AG09309 (cell line): ENCODE measurements at places on chromosomes 2 and 18.

DNA sequence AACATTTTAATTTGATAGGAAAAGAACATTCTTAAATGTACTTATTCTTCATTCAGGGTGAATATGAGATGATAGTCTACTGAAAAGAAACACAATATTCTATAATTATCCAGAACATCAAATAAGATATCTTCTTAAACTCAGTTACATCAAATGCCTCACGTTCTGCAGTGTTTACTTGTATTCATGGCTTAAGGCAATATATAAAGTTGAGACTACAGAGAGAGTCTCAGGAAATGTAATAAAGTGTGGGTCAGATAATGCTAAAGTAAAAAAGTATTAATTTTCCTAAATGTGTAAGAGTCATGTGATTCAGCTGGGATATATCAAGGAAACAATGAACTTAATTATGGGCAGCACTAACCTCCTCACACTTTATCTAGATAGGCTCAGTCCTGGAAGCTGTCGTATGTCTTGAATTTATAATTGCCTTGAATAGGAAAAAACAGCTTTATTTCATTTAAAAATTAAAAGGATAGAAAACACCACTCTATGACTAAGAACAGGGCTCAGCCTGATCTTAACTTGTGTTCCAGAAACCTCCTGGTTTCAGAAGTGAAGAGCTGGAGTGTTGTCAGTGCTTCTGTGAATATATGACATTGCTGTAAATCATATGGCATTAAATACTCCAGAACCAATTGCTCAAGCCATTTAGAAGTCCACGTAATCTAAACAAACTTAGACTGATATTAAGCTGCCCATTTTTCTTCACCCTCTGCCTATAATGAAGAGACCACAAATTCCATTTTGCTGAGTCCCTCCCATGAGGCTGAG, 240.2 kb downstream of the FSIP2 start:
- peak; percentile 14 for DNase-seq

DNA sequence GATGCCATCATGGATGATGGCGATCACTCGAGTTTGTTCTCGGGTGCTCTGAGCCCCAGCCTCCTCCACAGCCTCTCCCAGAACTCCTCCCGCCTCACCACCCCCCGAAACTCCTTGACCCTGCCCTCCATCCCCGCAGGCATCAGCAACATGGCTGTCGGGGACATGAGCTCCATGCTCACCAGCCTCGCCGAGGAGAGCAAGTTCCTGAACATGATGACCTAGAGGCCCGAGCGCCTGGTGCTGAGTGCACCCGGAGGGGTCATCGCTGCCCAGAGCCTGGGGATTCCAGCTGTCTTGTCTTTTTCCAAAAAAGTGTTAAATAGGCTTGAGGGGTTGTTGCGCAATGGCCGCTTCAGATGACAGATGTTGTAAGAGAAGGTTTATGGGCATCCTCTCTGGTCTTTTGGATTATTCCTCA, 254.8 kb downstream of the GLI2 start:
- DNase-seq = peak; percentile 8

DNA sequence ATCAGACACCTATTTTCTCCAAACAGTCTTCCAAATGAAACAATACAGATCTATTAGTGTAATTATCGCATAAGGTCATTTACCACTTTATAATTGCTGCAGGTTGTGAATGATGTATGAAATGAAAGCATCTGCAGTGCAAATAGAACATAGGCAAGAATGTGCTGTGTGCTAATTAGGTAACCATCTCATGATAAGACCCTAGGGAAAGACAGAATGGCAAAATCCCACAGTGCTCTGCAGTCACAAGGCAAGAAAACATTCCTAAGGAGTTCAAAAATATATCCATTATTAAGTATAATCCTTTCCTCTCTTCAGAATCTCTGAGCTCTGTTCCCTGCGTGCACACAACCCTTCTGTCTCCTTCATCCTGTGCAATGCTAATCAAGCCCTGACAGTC, 488.1 kb downstream of the NR4A2 start:
- no peak for DNase-seq

DNA sequence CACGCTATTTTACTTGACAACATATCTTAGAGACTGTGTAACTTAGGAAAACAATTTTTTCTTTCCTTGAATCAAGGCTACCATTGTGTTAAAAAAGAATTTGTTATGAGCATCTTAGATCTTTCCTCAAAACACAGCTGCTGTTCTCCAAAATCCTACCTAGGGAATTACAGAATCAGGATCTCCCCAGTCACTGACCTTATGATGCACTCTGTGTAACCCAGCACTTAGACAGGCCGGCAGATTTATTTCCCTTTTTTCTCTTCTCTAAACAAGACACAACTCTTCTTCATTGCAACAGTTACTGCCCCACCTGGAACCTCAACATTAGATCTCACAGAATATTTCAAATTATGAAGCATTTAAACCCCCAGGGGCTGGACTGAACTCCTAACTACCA, 13.5 kb upstream of the C2orf15 start:
- no peak for DNase-seq

- DNase-seq = no peak
These were observed 399.1 kb upstream of the ATP5MC3 start for GRCh38 chr2:175580652-175581051.

DNA sequence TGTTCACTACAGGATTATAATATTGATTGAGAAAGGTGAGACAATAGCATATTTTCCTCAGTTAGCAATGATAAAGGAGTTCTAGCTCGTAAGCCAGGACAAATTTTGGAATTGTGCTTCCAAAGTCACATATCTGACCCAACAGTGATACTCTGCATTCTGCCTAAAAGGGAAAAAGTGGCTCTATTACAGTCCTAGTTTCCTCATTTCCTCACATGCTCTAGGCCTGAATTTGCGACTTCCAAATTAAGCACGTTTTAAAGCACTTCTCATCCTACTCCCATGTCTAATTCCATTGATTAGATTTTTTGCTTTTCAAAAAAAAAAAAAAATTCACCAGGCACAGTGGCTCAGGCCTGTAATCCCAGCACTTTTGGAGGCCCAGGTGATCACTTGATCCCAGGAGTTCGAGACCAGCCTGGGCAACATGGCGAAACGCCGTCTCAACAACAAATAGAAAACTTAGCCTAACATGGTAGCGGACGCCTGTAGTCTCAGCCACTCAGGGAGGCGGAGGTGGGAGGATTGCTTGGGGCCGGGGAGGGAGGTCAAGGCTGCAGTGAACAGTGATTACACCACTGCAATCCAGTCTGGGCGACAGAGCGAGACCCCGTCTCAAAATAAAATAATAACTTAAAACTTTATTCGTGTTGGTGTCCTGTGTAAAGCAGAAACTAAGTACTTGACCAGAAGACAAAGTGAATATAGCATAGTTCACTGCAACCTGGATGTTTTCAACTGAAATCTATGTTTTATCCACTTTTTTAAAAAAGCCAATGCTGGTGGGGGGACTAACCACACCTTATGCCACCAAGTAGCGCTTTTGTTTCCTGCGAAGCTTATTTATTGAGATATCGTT, 1.5 kb downstream of the ESCO1 start:
- no peak for DNase-seq

GRCh38 chr2:181106789-181107627, 126.6 kb downstream of the UBE2E3 start:
- DNase-seq = peak; percentile 67

GRCh38 chr2:200352636-200353035, 46.1 kb downstream of the SPATS2L start:
- DNase-seq = no peak
